ENCODE measurements at places on chromosomes 5 and 9.

- no peak for DNase-seq
These were observed 51.1 kb downstream of the CTNND2 start for GRCh38 chr5:11853140-11853539.

DNA sequence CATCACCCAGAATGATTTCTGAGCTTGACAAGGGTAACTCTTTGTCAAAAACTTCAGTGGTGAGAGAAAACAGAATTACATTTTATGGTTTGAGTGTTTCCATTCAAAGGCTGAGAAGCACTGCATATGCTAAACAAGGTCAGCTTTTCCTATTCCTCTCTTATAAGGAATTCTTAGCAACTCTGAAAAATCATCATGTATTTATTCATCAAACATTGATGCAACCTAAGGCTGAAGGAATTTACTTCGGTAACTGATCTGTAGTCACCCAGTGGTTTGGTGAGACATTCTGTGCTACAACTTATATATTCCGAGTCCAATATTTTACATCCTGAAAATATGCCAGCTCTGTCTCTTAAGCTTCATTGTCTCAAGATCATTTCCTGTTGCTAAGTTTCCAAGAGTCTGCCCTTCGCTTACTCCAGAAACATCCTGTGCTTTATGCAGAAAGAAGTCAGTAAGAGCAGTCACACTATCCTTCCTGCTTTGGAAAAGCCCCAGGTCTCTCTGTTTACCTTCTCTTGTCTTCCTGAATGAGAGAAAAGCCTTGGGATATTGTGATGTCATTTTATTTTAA is 176.6 kb upstream of the TBCA start:
- DNase-seq: no peak

DNA sequence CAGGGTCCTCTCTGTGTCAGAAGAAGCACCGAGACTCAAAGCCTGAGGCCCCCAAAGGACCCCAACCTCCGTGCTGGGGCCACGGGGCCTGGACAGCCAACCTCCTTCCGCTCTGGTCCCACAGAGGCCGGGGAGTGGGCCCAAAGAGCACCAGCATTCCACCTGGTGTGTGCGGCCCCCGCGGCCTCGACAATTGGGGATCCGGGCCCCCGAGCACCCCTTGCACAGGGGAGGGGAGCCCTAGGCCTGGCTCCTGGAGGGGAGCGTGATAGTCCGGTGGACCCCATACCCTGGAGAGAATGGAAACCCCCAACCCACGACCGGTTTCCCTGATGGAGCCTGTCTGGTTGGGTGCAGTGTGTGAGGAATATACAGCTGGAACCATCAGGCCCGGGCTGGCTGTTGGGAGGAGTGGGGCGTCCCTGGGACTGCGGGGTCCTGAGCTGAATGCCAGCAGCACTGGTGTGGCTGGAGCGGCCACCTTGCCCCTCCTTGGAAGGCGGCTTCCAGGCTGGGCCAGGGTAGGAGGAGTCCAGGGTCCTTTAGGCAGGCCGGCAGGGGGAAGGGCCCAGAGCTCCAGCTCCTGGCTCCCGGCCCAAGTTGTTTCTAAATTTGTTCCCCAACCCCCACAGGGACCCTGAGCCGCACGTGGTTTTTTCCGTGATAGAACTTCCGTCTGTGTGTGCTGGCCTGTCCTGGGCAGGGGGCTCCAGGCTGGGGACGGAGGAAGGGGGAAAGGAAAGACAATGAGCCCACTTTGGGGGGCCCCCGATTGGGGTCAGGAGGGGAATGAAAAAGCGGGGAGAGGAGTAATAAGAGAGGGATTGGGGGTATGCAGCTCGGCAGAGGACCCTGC is 825 bp upstream of the TOR4A start:
- peak; percentile 60 for DNase-seq

DNA sequence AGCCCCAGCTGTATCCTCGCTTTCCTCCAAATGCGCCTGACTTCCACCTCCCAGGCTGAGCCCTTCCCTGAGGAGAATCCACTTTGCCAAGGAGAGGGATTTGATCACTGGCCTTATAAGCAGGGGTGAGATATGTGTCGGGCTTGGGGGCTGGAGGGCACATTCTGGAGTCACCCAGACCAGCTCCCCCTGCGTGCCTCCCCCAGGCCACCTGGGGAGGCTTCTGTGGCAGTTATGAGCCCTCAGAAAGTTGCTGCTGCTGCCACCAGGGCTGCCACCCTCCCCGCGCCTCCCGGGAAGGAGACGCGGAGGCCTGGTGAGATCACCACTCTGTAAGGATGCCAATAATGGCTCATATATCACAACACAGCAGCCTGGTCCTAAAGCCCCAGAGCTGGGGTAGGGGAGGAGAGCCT is 211.5 kb downstream of the PAPPA start:
- DNase-seq: no peak

DNA sequence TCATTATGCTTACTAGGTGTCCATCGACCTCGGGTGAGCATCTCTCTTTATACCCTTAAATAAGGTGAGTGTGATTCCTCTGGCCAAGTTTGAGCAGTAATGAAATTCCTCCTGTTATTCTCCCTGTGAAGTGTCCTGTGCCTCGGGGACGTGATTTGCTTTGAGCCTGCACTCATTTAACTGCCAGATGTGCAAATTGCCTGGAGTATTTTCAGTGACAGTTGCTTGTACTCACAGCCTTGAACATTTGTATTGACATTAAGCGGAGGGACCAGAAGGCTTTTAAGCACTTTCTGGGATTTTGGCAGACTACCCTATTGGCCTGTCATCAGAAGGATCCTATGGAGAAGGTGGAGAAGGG is 126.9 kb downstream of the DOCK2 start:
- no peak for DNase-seq

DNA sequence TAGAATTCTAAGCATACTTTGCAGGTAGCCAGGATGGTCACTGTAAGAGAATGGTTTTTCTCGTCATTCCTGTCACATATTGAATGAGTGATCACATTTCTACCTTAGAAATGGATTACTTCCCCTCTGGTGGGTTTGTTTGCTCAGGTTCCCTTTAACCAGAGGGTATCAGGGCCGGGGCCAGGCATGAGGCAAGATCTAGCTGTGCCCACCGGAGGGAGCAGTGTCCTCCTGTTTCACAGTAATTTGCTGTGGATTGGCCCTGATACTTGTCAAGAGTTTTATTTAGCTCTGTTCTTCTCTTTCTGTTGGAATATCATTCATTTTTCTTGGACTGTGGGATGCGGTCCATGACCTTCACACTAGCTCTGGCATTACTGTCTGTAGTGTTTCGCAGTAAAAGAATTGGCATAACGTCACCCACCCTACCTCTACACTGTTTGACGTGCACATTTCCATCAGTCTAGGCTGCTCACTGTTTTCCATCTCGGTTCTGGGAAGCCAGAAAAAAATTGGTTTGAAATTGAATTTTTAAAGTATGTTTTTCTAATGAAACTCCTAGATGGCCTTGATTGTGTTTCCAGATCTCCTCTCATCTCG is 42.4 kb upstream of the ZBED3 start:
- peak; percentile 32 for DNase-seq

DNA sequence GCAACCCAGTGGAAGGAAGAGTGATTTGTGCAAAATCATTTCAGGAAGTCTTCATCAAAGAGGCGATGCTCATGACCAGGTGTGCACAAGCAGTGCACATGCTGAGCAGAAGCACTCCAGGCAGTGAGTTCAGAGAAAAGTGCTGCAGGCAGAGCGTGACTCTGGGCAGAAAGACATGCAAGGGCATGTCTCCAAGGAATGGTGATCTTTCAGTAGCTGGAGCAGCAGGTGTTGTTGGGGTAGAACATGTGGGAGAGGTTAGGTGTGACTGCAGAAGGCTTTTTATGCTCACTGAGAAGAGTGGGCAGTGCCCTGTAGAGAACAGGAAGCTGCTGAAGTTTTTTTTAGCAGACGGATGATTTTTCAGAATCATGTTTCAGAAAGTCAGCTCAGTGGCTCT is 545.4 kb upstream of the TLE4 start:
- peak; percentile 3 for DNase-seq

GRCh38 chr5:180289433-180289832 is 2.5 kb downstream of the MAPK9 start:
- DNase-seq: peak; percentile 80

- DNase-seq: no peak
These were observed 170.4 kb upstream of the CDH6 start for GRCh38 chr5:31023105-31023504.

- DNase-seq: no peak
These were observed 9.3 kb downstream of the SLC46A2 start for GRCh38 chr9:112881331-112881730.

DNA sequence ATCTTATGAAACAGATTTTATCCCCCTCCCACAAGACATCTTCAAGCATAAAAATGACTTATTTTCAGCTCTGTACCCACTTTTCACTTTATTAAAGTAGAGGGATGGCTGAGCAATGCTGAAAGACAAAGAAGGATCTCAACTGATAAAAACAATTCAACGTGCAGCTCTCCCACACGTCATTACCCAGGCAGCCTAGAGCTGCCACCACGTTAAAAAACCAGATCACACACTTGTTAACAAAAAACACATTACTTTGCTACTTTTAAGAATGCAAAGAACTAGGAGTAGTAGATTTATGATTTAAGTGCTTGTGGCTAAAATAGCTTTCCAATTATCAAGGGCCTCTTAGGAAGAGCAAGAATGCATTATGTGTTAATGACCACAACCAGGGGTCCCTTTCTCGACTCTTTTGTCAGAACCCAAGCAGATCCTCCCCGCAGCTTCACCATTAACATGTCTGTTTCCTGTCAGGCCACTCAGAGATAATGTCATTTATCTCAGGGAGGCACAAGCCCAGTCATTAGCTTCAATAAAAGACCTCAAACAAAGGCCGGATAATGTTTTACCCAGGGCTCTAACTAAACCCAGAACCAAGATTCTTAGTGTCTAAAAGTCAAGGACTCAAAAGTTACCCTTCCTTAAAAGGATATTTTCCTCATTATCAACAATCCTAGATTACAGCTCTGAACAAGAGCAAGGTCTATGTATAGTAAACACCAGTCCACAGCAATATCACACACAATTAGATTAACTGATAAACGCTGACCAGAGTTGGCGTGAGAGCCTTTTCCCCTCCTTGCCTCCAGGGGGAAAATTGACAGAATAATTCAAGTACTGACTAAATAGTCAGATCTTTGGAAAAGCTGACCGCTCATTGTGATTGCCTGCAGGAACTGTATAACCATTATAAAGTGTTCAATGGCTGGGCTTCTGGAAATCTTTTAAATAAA is 7.5 kb downstream of the ZNF608 start:
- DNase-seq: peak; percentile 94

- peak; percentile 34 for DNase-seq
These were observed 176.3 kb upstream of the OTULINL start for GRCh38 chr5:14405267-14405666.

DNA sequence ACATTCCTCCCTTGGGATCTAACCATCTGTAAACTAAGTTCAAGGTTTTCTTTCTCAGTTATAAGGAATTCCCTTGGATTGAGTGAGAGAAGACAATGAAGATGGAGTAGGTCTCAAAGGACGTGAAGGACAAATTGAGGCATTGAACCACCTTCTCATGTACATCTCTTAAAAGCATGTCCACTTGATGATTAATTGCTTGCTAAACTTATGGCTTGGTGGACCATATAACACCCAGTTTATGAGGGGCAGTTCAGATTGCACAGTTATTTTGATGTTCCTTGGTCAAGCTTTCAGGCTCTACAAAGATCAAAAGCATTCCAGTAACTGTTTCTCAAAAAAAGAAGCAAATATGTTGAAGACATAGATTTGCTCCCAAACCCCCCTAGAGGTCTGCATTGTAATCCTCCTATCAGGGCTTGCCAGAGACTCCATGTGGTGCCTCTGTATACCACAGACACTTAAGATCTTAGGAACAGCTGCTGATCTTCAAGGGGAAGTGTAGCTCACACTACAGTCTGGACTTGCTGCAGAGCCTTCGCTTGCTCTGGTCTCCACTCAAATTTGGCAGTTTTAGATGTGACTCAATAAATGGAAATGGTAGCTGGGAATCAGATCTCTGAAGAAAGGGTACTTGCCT is 56.9 kb upstream of the ALDH1A1 start:
- DNase-seq: peak; percentile 1

DNA sequence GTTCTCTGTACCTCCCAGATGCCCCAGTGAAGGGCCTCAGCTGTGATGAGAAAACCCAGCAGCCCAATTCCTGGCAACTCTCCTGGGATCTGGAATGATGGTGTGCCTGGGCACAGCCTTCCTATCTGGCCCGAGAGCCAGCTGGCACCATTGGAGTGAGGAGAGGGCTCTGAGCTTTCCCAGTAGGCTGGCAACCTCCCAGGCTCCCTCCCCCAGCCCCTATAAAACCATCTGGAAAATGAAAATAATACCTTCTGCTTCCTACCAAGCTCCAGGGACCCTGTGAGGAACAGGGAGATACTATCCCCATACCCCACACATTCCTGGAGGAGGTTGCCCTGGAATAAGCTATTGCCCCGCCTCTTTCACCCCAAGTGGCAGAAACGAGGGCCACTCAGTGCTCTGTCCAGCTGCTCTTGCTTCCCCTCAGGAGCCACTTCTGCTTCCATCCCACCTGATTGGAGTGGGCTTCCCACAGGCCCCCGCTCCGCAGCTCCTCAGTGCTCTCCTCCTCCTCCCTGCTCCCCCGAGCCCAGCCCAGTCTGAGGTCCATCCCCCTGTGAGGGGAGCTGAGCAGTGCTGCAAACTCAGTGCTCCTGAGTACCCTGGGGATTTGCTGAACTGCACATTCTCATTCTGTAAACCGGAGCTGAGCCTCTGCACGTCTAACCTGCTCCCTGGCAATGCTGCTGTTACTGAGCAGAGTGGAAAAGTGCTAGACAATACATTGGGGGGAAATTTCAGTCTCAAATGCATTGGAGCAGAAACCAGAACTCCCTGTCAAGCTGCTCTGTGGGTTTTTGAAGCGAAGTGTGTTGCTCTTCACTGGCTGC is 74.7 kb downstream of the THBS4 start:
- no peak for DNase-seq

DNA sequence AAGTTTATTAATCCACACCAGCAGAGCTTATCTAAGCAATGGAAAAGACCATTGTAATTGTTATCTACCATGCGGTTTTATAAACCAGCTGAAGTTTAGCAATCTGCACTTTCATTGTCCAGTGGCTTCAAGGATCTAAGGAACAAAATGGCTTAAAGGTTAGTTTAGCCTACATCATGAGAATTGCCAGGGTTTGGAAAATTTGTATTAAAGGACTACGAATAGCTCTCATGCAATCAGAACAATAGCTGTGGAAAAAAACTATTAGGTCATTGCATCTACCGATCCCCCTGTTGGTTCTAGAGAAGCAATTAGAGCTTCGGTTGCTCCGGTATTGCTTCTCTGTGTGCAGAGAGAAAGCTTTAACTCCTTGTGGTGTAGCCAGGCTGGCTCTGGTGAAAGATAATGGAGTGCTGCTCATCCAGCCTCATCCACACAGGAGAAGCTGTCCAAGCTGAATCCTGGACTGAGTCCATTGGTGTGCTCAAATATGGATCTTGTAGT is 86.3 kb upstream of the SLC12A2 start:
- DNase-seq: no peak

- no peak for DNase-seq
These were observed 35.4 kb downstream of the ARL15 start for GRCh38 chr5:54274944-54275343.

- no peak for DNase-seq
These were observed 68.1 kb downstream of the SEMA6A start for GRCh38 chr5:116506488-116506887.

GRCh38 chr5:179900711-179901110 is 7.0 kb downstream of the TBC1D9B start:
- DNase-seq: no peak
